Effector memory CD4-positive, alpha-beta T cell (primary cell): ENCODE measurements at places on chromosomes 3 and 15.
A peak's percentile ranks its signal among the peaks of the same experiment; 100 is the strongest.

GRCh38 chr15:86163816-86164215, 84.1 kb downstream of the AGBL1 start:
- no peak for DNase-seq

DNA sequence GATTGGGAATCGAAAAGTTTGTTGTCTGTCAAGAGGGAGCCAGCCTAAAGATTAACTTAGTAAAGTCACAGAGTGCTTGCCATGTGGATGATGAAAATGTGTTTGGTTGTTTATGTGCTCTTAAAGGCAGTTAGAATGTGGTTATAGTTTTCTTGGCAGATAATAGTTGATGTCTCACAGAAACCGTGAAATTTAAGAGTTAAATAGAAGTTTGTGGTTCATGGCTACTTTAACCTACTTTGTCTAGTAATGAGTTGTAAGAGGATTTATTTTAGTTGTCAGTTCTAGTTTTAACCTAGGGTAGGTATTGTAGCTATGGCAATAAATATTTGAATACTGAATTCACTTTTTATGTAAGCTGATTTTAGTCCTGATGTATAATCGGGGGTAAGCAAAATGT, 36.4 kb upstream of the EIF3J start:
- DNase-seq, result no peak

DNA sequence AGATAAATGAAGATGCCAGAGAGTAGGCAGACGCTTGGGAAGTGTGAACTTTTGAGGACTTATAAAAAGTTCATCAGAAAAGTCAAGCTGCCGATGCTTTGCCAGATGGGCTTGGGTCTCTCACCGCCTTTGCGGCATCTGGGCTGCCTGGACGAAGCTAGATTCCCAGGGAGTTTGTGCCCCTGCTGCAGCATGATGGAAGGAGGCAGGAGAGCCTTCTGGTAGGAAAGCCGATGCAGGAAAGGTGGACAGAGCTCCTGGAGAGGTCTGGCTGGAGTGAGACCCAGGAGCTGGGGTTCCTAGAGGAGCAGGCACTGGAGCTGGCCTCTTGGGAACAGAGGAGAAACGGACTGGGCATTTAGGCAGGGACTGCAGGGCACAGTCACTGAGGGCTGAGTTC, 51.9 kb upstream of the ATP2B2 start:
- DNase-seq, result no peak

- no peak for DNase-seq
Measured at GRCh38 chr3:172203522-172204258, 164.3 kb downstream of the FNDC3B start.

DNA sequence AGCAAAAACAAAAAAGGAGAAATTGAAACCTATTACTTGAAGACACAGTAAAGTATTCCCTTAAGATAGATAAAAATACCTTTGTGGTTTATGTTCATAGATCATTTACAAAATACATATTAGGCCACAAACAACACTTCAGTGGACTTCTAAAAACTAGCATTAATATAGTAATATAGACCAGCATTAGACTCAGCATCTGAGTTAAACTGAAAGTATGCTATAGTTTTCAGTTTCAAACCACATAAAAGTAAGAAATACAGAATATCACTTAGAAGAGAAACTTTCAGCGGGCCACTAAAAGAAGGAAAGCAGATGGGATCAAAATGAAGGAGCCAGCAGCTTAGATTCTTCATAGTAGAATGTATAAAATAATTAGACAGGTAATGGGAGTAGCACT, 86.6 kb downstream of the MSL2 start:
- DNase-seq, result no peak

GRCh38 chr3:13292375-13292774, 127.7 kb downstream of the NUP210 start:
- DNase-seq, result no peak

GRCh38 chr3:182913889-182914288, 66.4 kb downstream of the DCUN1D1 start:
- no peak for DNase-seq

DNA sequence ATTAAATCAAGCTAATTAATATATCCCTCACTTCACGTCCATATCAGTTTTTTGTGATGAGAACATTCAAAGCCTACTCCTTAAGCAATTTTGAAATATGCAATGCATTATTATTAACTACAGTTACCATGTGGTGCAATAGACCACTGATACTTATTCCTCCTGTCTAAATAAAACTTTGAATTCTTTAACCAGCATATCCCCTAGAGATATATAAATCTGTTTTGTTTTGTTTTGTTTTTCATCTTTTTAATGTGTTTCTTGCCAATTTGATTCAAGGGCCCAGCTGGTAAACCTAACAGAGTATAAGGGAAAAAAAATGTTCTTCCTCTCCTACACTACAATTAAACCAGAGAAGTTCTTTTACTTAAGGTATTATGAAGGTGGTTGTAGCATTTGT, 524.2 kb downstream of the NAALADL2 start:
- no peak for DNase-seq

DNA sequence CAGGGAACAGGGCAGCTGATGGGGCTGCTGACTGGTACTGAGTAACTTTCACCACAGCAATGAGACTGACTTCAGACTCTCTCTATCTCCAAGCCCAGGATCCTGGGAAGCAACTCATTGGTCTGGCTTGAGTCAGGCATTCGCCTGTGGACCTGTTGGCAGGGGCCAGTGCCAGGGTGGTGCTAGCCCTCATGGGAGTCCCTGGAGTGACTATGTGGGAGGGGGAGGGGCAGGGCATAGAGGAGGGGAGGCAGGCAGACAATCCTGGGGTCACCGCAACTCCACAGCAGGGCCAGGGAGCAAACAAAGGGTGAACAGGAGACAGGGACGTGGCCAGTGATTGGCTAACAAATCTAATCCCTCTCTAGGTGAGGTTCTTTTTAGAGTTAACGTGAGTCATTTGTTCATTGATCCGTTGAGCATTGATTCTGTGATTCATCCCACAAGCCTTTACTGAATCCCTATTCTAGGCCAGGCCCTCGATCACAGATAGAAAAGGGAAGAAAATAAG, 71.8 kb downstream of the CEMIP start:
- no peak for DNase-seq

- DNase-seq, result no peak
Measured at GRCh38 chr3:31544634-31545033, 11.9 kb downstream of the STT3B start.

GRCh38 chr15:74809242-74809641, 3.4 kb upstream of the LMAN1L start:
- no peak for DNase-seq

DNA sequence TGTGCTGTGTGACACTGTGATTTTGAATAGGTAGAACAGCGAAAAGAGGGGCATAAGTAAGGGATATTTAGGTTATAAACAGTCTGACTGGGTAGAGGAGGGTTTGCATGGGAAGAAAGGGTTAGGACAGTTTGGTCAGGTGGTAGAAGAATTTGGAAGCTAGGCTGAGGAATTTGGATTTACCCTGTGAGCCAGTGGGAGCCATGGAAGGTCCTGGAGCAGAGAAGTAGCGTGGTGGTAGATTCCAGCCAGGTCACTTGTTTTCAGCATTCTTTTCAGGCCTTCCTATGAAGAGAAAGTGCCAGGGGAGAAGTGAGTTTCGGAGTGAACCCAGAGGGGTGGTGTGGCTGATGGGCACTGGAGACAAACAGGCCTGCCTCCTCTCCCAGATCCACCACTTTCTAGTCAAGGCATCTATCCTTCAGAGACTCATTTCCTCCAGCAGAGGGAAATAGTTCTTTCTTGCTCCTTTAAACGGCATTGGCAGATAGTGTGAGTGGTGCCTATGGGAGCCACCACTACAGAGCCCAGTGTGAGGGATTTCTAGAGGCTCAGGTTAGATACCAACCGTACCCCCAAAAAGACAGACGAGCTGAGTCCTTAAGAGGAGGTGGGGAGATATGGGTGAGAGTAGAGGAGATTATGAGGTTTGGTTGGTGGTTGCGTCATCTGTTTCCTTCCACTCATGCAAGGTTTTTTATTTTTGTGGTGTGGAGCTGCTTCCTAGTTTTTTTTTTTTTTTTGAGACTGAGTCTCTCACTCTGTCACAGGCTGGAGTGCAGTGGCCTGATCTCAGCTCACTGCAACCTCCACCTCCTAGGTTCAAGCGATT, 21.2 kb downstream of the PXK start:
- DNase-seq, result no peak

GRCh38 chr3:43363621-43364266, 77.4 kb downstream of the SNRK start:
- DNase-seq, result no peak

GRCh38 chr3:109731639-109732473, 394.5 kb upstream of the DPPA4 start:
- DNase-seq, result peak; percentile 5

- DNase-seq, result no peak
Measured at GRCh38 chr15:39845582-39845981, 62.9 kb upstream of the FSIP1 start.

DNA sequence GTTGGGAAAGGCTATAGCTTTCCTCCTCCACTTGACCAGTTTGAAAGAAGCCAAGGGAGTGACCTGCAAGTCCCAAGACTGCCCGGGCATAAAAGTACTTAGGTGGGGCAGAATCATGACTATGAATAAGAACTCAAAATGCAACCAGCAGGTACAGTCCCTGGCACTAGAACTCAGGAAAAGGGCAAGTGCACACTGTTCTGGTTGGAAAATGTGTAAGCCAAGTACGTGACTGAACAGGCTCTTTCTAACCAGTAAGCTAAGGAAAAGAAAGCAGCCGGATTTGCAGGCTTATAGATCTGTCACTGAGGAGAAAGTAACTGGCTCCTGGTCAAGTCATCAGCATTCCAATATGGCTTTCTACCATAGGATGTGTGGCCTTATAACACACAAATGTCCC, 101.2 kb upstream of the SLC4A7 start:
- DNase-seq, result no peak

DNA sequence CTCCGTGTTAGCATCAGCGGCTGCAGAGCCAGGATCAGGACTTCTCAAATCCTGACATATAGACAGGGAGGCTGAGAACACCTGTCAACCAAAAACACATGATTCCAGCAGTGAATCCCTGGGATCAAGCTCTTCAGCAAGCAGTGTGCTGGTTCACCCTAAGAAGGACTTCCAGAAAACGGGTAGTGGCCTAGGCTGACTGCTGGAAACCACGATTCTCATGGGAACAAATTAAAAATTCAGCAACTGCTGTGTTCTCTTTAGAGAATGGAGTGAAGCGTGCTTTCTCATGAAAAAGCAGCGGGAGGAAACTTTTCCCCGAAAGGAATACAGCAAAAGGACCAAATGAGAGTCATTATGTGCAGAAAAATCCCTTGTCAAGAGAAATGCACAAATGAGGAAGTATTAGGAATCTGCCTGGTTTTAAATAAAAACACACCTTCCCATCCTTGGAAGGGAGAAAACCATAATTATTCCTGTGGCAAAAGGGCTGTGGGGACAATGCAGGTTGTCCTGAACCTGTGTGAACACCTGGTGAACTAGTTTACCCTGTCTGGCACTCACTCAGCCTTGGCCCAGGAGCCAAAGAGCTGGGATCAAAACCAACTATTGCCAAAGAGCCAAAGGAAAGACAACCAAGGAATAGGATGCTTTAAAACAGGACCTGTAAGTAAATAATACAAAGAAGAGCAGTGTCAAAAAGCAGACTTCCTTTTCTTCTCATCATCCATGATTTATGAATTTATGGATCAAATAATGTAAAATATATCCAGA, 13.4 kb downstream of the IL12A start:
- DNase-seq, result no peak

- DNase-seq, result no peak
Measured at GRCh38 chr15:63049783-63050371, 7.3 kb downstream of the TPM1 start.

- DNase-seq, result no peak
Measured at GRCh38 chr3:177968891-177969290, 567.3 kb upstream of the KCNMB2 start.

GRCh38 chr15:39473298-39473947, 107.5 kb upstream of the THBS1 start:
- no peak for DNase-seq

DNA sequence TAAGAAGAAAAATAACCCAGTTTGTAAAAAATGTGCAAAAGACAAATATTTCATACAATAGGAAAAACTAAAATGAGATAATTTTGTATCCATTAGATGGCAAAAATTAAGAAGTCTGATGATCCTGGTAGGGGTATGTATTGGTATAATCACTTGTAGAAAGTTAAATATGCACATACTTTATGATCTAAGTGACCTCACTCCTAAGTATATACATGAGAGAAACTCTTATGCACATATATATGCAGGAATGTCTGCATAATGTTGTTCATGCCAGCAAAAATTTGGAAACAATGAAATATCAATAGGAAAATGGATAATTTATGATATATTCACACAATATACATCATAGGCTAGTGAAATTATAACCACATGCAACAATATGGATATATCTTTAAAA, 33.5 kb downstream of the USP50 start:
- no peak for DNase-seq

DNA sequence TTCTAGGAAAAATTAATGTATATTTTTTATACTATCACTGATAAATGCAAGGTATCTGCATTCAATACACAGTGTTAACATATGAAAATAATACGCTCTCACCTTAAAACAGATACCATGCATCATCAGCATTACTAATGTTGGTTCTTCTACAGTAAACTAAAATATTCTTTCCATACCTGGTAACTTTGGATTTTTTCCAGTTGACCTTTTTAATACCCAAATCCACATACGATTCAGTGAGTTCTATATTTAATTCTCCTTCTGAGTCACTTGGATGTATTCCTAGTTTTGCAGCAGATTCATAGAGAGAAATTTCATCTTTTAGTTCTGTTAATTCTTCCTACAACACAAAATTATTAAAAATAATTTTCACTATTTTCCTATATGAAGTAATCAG, 29.9 kb downstream of the CEP152 start:
- DNase-seq, result no peak

GRCh38 chr3:141268306-141268705, 36.7 kb downstream of the PXYLP1 start:
- no peak for DNase-seq
